ENCODE measurements at places on chromosomes 2 and 18.

- DNase-seq: no peak
Measured at GRCh38 chr18:36366994-36367839, 69.7 kb downstream of the FHOD3 start.

GRCh38 chr2:11101430-11101829 lies 53.8 kb upstream of the SLC66A3 start:
- no peak for DNase-seq

DNA sequence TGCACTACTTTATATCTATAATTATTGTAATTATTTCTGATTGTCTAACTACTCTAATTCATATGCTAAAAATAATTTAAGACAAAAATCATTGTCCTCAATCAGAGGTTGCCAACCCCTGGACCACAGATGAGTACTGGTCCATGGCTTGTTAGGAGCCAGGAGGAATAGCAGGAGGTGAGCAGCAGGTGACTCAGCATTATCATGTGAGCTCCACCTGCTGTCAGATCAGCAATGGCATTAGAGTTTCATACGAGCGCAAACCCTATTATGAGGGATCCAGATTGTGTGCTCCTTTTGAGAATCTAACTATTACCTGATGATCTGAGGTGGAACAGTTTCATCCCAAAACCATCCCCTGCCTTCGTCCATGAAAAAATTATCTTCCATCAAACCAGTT lies 1434.4 kb downstream of the LRP1B start:
- DNase-seq: no peak

DNA sequence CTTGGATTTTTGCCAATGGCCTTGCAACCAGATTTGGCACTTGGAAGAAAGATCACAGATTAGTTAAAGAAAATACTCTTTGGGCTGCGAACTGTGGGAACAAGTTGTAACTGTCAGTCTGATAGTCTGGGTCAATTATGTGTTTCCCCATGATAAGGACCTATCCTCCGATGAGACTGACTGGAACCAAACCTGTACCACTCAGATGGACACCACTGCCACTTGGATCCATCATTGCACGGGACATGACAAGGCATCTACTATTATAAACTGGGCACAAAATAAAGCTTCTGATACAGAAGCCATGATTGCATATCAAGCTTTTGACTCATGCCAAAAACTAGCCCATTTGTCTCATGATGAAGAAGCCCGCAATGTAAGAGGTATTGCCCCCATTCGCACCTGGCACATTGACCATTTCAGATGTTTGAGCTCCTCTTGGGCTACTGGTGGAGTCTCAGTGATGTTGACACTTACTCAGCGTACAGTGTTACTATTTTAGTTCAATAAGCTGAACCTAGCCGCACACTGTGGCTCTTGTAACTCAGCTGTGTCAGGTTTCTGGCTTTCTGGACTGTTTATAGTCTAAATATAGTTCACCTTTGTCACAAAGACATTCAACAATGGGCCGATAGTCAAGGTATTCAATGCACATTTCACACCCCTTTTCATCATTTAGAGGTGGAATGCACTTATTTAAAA lies 179.8 kb upstream of the RBBP8 start:
- no peak for DNase-seq

- no peak for DNase-seq
Measured at GRCh38 chr2:173150963-173151362, 75.3 kb downstream of the MAP3K20 start.

- DNase-seq: no peak
Measured at GRCh38 chr2:213243189-213244044, 40.8 kb upstream of the SPAG16 start.

GRCh38 chr2:167652401-167652800 lies 595.0 kb downstream of the STK39 start:
- DNase-seq: no peak

DNA sequence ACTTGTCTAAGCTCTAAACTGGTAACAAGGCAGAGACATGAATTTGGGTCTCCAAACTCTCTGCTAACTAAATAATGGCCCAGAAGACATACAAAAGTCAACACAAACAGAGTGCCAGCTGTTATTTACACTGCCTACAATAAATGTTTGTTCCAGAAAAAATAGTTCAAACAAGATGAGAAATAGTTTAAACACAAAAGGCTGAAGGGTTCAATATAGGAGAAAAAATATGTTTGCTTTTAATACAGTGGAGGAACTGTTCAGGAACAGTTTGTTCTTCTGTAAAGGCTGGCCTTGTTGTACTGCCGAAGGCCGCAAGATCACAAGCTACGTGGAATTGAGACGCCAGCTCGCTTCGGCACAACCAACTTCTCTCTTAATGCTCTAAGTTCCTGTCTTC lies 74.6 kb downstream of the AFF3 start:
- no peak for DNase-seq

- DNase-seq: no peak
Measured at GRCh38 chr2:132416723-132417395, at the start of gene GPR39. Gene GPR39, plus strand, starts transcription at chr2:132416805.

- no peak for DNase-seq
Measured at GRCh38 chr18:69659142-69659651, 258.5 kb downstream of the DOK6 start.

GRCh38 chr18:73679941-73680712 lies 467.5 kb downstream of the FBXO15 start:
- no peak for DNase-seq

DNA sequence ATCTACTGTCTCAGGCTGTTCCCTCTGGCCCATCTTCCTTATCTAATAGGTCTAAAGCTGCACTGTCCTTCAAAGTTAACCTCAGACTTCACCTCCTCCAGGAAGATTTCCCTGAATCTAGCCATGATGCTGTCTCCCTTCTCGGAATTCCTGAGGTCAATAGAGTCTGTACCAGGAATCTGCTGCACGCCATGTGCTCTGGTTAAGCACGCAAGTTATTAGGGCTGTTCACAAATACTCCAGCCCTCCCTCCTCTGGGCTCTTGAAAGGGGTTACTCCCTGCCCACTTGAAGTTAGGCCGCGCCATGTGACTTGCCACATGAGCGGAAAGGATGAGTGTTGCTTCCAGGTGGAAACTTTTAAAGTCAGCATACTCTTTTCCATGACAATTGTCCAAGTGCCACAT lies 43.6 kb downstream of the MCFD2 start:
- peak; percentile 94 for DNase-seq

DNA sequence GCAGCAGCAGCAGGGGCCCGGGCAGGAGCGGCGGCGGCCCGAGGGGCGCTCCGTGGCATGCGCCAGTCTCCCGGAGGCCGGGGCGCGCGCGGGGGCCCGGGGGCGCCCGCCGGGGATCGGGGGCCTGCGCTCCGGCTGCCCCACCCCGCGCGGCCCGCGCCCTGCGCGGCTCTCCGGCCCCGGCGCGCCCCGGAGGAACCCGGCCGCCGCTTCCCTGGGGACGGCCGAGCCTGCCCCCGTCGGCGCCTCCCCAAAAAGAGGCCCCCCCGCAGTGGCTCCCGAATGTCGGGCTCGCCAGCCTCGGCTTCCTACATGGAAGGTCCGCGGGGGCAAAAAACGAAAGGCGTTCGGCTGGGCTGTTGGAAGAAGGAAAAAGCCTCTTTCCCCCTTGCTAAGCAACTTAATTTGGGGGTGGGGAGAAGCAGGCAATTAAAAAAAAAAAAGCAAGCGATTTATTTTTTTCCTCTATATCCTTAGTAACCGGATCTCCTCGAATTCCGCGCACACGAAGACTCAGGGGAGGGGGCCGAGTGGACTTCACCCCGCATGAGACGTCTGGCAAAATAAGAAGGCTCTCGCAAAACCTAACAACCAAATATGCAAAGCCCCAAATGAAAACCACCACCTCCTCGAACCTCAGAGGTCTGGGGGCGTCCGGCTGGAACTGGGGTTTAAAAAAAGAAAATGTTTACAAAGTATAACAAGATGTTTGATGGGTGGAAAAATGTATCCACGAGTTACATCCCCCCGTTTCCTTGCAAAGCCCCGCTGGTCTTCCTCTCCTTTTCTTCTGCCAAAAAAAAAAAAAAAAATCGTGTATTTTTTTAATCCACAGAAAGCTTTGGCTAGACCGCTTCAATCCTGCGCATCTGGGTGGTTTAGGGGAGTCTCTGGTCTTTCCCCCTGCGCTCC lies at the start of gene SMAD7:
TSS of gene SMAD7 (minus strand) at position 430 of the 912 bp plus-strand sequence. CDS start 541 bp downstream, outside the sequence.
- DNase-seq: no peak

DNA sequence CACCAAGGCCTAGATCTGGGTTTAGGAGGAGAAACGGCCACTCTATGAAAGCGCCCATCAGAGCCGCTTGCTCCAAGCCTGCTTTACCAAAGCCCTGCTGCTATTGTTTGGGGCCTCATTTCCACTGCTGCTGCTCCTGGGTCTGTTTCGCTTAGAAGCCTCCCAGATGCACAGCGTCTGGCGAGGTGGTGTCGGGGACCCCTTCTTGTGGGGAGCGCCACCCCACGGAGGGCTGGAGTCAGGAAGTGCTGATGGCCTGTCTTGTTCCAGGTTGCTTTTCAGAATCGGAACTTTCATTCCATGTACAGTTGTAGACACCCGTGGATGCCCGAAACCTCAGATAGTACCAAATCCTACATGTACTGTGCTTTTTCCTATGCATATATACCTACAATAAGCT lies 204.9 kb upstream of the TWIST2 start:
- no peak for DNase-seq

DNA sequence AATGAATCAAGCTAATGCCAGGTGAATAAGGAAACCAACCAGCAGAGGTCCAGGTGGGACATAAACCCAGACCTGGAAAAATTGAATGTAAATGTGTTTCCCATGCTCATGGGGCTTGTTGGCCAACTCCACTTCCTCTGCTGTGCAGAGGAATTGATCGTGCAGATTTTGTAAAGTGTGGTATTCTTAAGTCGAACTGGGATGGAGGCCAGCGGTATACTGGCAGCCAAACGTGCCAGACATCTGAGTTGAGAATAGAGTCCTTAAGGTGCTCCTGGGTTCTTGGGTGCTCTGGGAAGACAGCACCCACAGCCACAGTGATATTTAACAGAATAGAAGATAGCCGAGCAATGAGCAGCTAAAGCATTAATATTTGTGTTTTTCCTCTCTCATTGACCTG lies 146.5 kb upstream of the LGALSL start:
- DNase-seq: no peak

DNA sequence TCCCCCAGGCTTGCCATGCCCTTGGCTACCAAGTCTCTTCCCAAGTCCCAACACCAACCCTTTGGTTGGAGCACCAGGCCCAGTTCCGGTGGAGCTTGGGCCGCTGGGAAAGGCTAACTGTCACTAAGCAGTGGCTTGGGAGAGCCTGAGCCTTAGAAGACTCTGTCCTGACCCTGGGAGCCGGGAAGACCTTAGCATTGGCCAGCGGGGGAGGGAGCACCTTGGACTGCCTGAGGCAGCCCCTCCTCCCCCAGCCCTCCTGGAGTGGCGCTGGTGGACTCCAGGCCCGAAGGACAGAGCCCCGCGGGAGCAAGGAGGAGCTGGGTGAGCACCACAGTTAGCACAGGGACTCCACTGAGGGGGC lies 62.5 kb upstream of the POMC start:
- no peak for DNase-seq

DNA sequence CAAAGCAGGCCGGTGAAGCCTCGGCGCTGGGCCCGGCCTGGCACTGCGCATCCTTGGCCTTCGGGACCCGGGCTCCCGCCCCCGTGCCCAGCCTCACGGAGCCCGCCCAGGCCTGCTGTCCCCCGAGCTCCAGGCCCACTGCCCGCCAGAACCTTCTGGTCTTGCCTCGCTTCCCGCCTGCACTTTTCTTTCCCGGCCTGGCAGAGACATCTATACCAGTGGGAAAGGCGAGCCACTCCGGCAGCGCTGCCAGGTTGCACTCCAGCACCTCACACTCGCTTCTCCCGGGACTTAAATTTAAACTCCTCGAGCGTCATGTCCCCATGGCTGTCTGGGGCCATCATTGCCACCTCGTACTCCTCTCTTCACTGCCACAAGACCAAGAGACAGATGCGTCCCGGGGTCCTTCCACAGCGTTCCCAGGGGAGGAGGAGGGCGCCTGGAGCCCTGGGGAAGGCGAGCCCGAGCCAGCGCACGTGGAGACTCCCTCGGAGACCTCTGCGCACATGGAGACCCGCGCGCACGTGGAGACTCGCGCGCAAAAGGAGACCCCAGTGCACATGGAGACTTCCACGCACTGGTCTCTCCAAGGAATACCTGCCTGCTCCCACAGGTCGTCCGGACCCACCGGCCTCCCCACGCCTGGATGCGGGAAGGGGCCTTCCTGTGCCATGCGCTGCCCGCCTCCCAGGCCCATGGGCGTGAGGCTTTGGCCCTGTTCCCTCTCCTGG lies 253.1 kb upstream of the SALL3 start:
- DNase-seq: no peak

DNA sequence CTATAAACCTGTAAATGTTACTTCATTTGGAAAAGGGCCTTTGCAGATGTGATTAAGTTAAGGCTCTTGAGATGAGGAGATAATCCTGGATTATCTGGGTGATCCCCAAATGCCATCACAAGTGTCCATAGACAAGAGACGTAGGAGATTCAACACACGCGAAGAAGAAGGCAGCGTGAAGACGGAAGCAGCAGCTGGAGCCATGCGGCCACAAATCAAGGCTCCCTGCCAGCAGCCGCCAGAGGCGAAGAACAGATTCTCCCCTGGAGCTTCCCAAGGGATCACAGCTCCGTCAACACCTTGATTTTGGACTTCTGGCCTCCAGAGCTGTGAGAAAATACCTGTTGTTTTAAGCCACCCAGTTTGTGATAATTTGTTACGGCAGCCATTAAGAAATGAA lies 11.0 kb upstream of the VAPA start:
- no peak for DNase-seq

- no peak for DNase-seq
Measured at GRCh38 chr2:39479696-39480095, 42.6 kb upstream of the MAP4K3 start.

- no peak for DNase-seq
Measured at GRCh38 chr2:100054426-100054825, 88.0 kb downstream of the AFF3 start.

- DNase-seq: no peak
Measured at GRCh38 chr18:74715865-74716712, 118.4 kb downstream of the ZNF407 start.

GRCh38 chr18:51802569-51803428 lies 537.2 kb upstream of the DCC start:
- no peak for DNase-seq

DNA sequence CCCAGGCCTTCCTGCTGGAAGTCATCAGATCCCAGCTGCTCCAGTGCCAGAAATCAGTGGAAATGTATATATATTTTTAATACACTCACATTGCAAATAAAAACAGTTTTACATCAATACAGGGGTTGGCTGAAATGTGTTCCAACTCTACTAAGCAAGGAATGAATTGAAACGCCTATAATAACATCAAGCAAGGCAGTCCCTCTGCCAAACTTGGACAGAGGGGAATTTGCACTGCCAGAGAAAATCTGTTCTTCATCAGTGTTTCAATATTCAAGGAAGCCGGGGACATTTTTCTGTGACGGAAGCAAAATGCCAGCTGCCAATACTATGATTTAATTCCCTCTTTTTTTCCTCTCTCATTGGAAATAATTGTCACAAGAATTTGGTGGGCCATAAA lies 335.3 kb downstream of the TNS1 start:
- DNase-seq: no peak

- DNase-seq: no peak
Measured at GRCh38 chr2:81196383-81196851, 891.9 kb upstream of the LRRTM1 start.

GRCh38 chr2:181070119-181070835 lies 89.9 kb downstream of the UBE2E3 start:
- peak; percentile 21 for DNase-seq

GRCh38 chr2:101751276-101751815 lies 53.8 kb downstream of the MAP4K4 start:
- no peak for DNase-seq

GRCh38 chr2:118231759-118232158 lies 143.5 kb downstream of the INSIG2 start:
- no peak for DNase-seq

Data from GM04503 (cell line).